Stimulated activated CD4-positive, alpha-beta T cell treated with anti-CD3 and anti-CD28 coated beads, Interleukin-4, amount 100 ng/mL, for 4 hours (primary cell): ENCODE measurements at places on chromosomes 2 and 18.

DNA sequence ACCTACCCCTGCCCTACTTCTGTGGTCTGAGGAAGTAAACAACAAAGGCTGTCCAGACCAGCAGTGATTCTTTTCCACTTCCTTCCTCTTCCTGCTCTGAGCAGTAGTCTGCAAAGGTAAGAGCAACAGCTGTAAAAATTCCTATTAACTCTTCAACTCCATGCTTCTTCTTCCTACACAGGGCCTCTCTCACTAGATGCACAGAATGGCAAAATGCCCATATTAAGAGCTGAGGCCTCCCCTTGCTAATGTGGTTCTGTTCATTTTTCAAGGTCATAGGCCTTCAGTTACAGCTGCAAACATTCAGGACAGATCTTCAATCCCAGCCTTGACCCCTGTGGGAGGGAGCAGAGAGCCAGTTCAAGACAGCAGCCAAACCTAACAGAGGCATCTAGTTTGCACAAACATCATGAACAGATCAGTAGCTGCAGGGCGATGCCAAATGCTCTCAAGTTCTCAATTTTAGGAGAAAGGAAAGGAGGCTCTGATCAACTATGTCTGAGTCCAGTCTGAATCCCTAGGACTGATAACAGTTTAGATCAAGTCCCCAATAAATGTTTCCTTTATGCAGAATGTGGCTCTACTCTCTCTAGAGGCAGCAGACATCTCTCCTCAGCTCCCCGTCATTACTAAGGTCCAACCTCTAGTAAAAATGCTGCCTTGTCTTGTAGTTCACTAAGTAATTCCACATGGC is 20.9 kb downstream of the SLC40A1 start:
- no peak for DNase-seq

GRCh38 chr18:61556862-61557261 is 223.6 kb downstream of the CDH20 start:
- no peak for DNase-seq

GRCh38 chr2:48952143-48952542 is 196.6 kb upstream of the LHCGR start:
- DNase-seq: no peak

GRCh38 chr18:64403784-64404503 is 255.1 kb upstream of the LINC00305 start:
- no peak for DNase-seq

- no peak for DNase-seq
These were observed 146.1 kb downstream of the ERBB4 start for GRCh38 chr2:212392544-212392943.
